ENCODE measurements at places on chromosomes 11 and 22. TPM values are rescaled to one million over a fixed set of nuclear protein-coding genes. Genes with fewer than 3 reads are reported as not detected.

DNA sequence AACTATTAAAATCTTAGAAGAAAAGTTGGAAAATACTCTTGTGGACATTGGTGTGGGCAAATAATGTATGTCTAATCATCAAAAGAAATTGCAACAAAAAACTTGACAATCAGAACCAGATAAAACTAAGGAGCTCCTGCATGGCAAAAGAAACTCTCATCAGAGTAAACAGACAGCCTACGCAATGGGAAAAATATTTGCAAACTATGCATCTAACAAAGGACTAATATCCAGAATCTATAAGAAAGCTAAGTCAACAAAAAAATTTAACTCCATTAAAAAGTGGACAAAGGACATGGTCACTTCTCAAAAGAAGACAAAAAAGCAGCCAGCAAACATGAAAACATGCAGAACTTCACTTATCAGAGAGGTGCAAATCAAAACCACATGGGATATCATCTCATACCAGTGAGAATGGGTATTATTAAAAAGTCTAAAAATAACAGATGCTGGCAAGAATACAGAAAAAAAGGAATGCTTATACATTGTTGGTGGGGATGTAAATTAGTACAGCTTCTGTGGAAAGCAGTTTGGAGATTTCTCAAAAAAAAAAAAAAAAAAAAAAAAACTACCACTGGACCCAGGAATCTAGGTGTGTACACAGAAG, 99.7 kb upstream of the TOP3B start:
- no peaks in the 10 kb centered on the region for H3K36me3 ChIP-seq
- DNase-seq = no peak
- no peaks in the 10 kb centered on the region for H3K4me1 ChIP-seq
- peaks cover 87% of the 10 kb centered on the region for H3K27me3 ChIP-seq
- no peak overlapping the region for H3K27ac ChIP-seq

DNA sequence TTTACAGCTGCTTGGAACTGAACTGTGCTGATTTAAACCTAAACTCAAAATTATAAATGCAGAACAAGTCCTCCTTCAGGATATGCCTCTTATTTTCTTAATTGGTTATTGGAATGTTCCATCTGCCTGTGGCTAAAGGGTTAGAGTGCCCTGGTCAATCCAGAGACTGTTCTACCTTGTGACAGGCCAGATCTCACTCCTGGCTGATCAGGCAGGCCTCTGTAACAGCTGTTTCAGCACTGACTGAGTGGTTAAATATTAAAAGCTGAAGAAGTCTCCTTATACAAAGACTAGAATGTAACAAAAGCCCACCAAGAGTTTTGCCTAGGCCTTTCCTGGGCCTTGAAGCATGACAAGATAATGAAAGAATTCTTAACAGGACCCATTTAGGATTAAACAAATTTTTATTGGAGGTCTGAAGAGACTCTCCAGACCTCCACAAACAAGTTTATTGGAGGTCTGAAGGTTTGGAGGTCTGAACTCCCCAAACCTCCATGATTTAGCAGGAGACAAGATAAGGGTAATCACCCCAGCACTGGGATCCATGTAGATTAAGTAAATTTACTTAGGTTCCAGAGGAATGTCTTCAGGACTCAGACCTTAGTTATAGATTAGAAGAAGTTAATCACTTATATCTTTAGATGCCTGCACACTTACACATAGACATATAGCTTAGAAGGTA, 35.8 kb downstream of the TMPRSS5 start:
- no peak overlapping the region for H3K4me3 ChIP-seq
- DNase-seq = no peak
- H3K27ac ChIP-seq = no peak overlapping the region
- no peaks in the 10 kb centered on the region for H3K27me3 ChIP-seq
- H3K4me1 ChIP-seq = peaks cover under 1% of the 10 kb centered on the region
- peaks cover 7% of the 10 kb centered on the region for H3K36me3 ChIP-seq

GRCh38 chr11:33949252-33949913, 57.5 kb upstream of the LMO2 start:
- no peaks in the 10 kb centered on the region for H3K4me1 ChIP-seq
- H3K27ac ChIP-seq = no peak overlapping the region
- DNase-seq = no peak
- peaks cover 3% of the 10 kb centered on the region for H3K27me3 ChIP-seq
- H3K36me3 ChIP-seq = no peaks in the 10 kb centered on the region

GRCh38 chr11:9922806-9923205, 258.9 kb downstream of the SWAP70 start:
- no peaks in the 10 kb centered on the region for H3K36me3 ChIP-seq
- no peaks in the 10 kb centered on the region for H3K27me3 ChIP-seq
- peaks cover 9% of the 10 kb centered on the region for H3K4me1 ChIP-seq
- no peak overlapping the region for H3K4me3 ChIP-seq
- no peak for DNase-seq

Gene HEPN1
- not detected for total RNA-seq

GRCh38 chr11:117428186-117428855, 100.7 kb downstream of the CEP164 start:
- DNase-seq = no peak
- no peak overlapping the region for H3K4me3 ChIP-seq
- H3K4me1 ChIP-seq = peaks cover 29% of the 10 kb centered on the region
- no peak overlapping the region for H3K27ac ChIP-seq
- no peaks in the 10 kb centered on the region for H3K36me3 ChIP-seq
- H3K27me3 ChIP-seq = peaks cover 6% of the 10 kb centered on the region

Gene SLC22A25
- total RNA-seq = not detected

Gene FAM227A
- total RNA-seq = 7.3 TPM

GRCh38 chr22:47624252-47625012, 862.0 kb downstream of the TBC1D22A start:
- DNase-seq = no peak
- H3K36me3 ChIP-seq = no peaks in the 10 kb centered on the region
- no peaks in the 10 kb centered on the region for H3K27me3 ChIP-seq
- no peaks in the 10 kb centered on the region for H3K4me1 ChIP-seq

DNA sequence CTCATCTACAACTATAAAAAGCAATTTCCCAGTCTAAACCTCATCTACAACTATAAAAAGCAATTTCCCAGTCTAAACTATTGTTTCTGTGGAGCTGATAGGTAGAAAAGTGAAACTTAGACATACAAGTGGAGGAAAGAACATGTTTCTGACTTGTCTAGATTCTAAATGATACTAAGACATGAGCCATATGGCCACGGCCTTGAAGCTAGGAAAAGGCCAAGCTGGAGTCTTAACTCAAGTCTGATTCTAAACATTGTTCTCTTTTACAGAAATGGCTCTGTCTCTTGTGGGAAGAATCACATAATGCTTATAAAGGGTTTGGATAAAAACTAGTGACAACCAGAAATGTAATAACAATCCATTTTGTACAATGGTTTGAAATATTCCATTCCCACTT, 43.8 kb upstream of the LARGE1 start:
- no peaks in the 10 kb centered on the region for H3K36me3 ChIP-seq
- no peak overlapping the region for H3K27ac ChIP-seq
- no peaks in the 10 kb centered on the region for H3K4me1 ChIP-seq

Gene HTR3A
- 4.6 TPM for total RNA-seq

Gene SGSM1
- total RNA-seq = 0.75 TPM

Gene P2RY6
- total RNA-seq = not detected

Gene NTM
- 13.2 TPM for total RNA-seq

DNA sequence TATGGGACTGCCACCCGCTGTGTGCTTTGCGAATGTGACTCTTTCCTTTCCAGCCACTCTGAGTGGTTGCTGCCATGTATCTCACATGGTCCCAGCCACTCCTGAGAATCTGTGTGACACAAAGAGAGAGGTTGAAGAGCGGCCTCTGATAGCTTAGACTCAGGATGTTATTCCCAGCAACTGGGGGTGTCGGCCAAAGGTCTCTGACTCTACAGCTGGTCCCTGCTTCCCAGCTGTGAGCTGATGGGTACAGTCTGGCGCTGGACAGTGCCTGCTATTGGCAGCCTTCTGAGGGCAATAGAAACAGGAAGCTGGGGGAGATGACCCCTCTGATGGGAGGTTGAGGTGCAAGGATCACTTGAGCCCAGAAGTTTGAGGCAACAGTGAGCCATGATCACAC, 105.1 kb downstream of the RRAS2 start:
- no peaks in the 10 kb centered on the region for H3K36me3 ChIP-seq
- peak overlapping the region; percentile 60 for H3K27ac ChIP-seq
- DNase-seq = no peak
- no peak overlapping the region for H3K4me3 ChIP-seq
- H3K27me3 ChIP-seq = peaks cover 5% of the 10 kb centered on the region

DNA sequence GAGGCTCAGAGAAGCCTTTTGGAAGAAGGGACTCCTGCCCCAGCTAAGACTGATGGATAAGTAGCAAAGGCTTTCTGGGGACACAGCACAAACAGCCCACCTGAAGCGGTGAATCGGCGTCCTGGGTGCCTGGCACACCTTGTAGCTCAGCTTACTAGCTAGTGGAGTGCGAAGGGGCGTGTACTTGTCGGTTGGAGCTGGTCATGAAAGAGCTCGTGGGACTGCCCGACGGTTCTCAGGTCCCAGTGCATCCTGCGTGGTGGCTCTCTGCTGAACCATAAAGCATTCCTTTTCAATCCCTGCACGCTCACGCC, 690 bp upstream of the UVRAG start:
- no peaks in the 10 kb centered on the region for H3K36me3 ChIP-seq
- H3K4me3 ChIP-seq = peak overlapping the region; percentile 98

Gene OR52K1
- total RNA-seq = not detected

DNA sequence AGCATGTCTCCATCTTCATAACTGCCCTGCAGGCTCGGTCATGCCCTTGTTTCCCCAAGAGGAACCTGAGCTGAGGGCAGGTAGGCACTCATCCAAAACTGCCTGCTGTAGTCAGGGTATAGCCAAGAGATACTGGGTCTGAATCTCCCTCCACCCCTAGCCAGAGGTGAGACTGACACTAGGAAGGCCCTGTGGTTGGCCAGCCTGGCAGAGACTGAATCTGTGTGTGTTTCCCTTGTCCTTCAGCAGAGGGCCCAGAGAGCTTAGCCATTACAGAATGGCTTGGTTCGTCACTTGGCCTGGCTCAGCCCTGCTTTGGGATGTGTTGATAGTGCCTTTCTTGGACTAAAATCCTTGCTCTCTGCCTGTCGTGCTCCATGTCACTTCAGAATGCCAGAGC, 79.3 kb upstream of the SUSD2 start:
- H3K27me3 ChIP-seq = no peaks in the 10 kb centered on the region
- H3K4me1 ChIP-seq = peaks cover 24% of the 10 kb centered on the region
- no peak for DNase-seq
- no peaks in the 10 kb centered on the region for H3K36me3 ChIP-seq
- H3K27ac ChIP-seq = peak overlapping the region; percentile 90
- H3K4me3 ChIP-seq = no peak overlapping the region

Gene LRRC75B
- total RNA-seq = 15.4 TPM

Gene BDNF
- total RNA-seq = 0.07 TPM

Gene DUSP8
- 10.1 TPM for total RNA-seq

- no peaks in the 10 kb centered on the region for H3K36me3 ChIP-seq
- H3K4me1 ChIP-seq = peaks cover 14% of the 10 kb centered on the region
Measured at GRCh38 chr11:65932558-65932919, 12.7 kb upstream of the TSGA10IP start.

GRCh38 chr22:47203554-47203991, 441.1 kb downstream of the TBC1D22A start:
- no peaks in the 10 kb centered on the region for H3K36me3 ChIP-seq
- peaks cover 8% of the 10 kb centered on the region for H3K27me3 ChIP-seq
- H3K4me3 ChIP-seq = no peak overlapping the region
- no peaks in the 10 kb centered on the region for H3K4me1 ChIP-seq
- H3K27ac ChIP-seq = no peak overlapping the region

Gene BMAL1
- 6.8 TPM for total RNA-seq

Gene ST13
- 303 TPM for total RNA-seq

DNA sequence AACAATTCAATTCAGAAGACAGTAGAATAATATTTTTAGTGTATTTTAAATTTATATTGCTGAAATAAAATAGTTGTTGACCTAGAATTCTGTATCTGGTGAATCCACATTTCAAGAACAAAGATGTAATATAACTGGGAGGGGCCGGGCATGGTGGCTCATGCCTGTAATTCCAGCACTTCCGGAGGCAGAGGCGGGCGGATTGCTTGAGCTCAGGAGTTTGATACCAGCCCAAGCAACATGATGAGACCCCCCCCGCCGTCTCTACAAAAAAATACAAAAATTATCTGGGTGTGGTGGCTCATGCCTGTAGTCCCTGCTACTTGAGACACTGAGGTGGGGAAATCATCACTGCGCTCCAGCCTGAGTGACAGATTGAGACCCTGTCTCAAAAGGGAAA, 72.6 kb downstream of the CD82 start:
- no peaks in the 10 kb centered on the region for H3K27me3 ChIP-seq
- DNase-seq = no peak
- H3K27ac ChIP-seq = no peak overlapping the region

DNA sequence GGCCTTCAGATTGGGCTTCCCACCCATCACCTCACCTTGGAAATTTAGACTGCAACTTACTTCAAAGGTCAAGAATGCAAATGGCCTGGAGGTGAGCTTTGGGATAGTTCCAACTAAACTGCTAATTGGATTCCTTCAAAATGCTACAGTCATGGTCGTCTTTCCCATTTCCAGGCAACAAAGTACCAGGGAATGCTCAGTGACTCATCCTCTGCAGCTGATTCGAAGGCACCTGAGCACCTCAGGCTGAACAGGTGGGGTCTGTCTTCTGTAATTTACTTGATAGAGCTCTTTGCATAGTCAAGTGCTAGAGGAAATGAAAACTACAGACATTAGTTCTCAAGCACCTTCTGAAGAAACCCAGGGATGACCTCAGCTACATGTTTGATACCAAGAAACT, 20.5 kb upstream of the FSHB start:
- no peak overlapping the region for H3K27ac ChIP-seq
- H3K27me3 ChIP-seq = peaks cover 9% of the 10 kb centered on the region
- H3K36me3 ChIP-seq = no peaks in the 10 kb centered on the region
- no peak overlapping the region for H3K4me3 ChIP-seq
- H3K4me1 ChIP-seq = no peaks in the 10 kb centered on the region

DNA sequence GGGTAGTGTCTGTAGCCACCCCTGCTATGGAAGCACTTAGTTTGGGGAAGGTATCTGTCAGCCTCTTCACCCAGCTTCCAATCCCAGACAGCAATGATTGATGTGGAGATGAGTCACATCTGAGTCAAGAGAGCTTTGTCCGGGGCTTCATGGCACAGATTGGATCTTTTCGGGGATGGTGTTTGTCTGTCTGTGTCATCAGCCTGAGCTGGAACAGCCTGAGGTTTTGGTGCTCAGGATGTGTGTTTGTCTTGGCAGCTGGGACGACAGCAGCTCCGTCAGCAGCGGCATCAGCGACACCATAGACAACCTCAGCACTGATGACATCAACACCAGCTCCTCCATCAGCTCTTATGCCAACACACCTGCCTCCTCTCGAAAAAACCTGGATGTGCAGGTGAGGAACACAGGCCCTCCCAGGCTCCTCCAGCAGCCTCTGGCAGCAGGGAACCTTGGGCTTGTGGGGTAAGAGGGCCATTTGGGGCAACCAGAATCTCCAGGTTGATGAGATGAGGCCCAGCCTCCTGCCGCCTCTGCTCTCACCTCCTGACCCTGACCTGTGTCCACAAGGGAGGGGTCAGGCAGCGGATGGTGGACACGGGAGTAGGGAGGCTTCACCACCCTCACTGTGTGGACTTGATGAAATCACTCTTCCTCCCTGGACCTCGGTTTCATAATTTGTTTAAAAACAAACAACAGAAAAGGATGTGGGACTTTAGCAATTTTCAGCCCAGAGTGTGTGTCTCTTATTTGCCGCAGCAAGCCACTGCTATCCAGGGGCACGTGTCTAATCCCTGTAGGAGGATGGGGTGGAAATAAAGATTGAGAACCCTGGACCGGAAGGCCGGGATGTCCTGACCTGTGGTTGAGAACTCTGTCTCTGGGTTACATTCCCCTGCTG, 124.3 kb downstream of the DBX1 start:
- no peak for DNase-seq
- peaks cover 2% of the 10 kb centered on the region for H3K36me3 ChIP-seq
- no peak overlapping the region for H3K4me3 ChIP-seq
- peaks cover 37% of the 10 kb centered on the region for H3K4me1 ChIP-seq
- H3K27me3 ChIP-seq = peaks cover 4% of the 10 kb centered on the region

Gene ALX4
- 0.05 TPM for total RNA-seq

Gene MAPK12
- total RNA-seq = 46.5 TPM
